ENCODE measurements at places on chromosomes 13 and 19.

GRCh38 chr13:108902405-108903155 lies 273.2 kb downstream of the MYO16 start:
- no peak for DNase-seq

GRCh38 chr13:114164681-114165429 lies 14.2 kb upstream of the CFAP97D2 start:
- no peak for DNase-seq

DNA sequence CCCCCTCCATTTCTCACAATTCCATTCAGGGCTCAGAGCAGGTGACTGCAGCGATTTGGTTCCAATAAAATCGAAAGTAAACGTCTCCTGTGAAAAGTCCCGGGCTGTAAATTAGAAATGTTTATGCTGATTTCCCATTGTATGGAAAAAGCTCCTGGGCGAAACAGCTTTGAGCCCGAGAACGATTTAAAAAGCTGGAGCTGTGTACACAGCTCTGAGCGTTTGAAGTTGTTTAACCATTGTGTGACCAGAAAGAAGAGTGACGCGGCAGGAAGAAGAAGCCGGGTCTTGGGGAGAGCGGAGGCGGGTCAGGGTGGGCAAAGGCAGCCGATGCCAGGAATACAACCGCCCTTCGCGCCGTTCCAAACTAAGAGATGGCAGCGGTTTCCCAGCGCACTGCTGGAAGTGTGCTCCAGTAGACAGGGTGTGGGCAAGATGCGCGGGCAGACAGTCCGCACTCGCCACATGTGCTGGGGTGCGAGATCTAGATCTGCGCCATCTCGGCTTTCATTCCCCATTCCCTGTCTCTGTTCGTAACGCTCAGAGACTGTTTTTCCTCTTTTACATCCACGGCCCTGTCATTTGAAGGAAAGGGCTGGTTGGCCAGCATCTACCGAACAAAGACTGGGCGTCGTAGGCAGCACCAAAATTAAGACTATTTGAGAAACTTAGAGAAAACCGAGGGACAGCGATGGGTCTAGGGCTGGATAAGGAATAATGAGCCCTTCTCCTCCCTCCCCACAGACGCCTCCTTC lies 960 bp upstream of the GSX1 start:
- no peak for DNase-seq

- DNase-seq, result no peak
Observed at GRCh38 chr13:26964278-26965250, 204.0 kb upstream of the GPR12 start.

DNA sequence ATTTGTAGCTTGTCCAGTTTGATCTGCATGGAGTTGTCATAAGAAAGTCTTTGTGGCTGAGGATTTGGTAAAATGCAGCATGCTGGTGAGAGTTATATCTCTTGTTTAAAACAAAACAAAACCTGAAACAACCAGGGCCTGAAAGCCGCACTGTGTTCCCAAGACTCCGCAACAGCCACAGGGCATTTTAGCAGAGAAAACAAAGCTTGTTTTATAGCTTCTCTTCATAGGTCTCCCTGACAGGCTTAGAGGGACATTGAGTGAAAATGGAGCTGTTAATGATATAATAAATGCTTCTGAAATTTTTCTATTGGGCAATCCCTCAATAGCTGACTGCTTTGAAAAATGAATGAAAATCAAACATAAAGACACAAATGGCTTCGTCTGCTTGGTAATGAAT lies 148.7 kb upstream of the RNF113B start:
- no peak for DNase-seq

DNA sequence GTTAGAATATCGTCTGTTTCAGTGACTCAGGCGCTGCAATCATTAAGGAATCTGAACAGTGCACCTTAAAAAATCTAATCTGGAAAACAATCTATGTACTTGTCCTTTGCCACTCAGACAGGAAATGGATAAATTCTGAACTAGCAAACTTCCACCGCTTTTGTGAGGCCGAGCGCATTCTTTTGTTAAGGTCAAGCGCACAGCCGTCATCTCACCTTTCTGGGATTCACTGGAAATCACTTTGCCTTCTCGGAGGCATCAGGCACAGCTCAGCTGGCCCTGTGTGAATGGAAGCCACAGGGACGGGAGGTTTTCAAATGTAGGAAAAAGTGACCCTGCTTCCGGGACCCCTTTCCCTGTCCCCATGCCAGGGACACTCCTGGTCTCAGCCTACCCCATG lies 28.2 kb upstream of the SPACA7 start:
- DNase-seq, result no peak

DNA sequence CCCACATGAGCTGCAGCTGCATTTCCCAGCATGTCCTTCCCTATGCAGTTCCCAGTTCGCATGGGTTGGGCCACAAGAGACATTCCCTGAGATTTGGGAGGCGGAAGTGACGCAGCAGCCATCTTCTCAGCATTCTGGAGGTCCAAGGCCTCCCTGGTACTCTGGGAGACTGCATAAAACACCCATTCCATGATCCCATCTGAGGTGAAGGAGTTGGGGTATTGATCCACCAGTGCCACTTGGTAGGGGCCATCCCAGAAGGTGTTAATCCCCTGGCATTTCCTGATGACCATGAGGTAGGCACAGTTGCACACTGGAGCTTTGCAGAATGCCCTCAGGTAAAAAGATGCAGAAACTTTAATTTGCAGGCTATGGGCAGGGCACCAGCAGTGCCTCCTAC lies 25.4 kb downstream of the POP4 start:
- DNase-seq, result no peak

- no peak for DNase-seq
Observed at GRCh38 chr13:60435762-60436374, 38.8 kb downstream of the TDRD3 start.

DNA sequence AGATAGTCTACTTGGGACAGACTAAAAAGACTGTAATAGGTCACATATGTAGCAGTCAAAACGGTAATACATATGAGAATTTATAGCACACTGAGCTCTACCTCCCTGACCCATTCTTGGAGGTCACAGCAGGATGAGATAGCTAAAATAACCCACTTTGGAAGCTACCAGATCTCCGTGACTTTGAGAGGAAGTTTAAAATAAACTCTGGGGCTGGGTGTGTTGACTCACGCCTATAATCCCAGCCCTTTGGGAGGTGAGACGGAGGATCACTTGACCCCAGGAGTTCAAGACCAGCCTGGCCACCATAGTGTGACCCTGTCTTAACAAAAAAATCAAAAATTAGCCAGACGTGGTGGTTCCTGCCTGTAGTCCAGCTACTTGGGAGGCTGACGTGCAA lies 45.3 kb downstream of the DHRS12 start:
- no peak for DNase-seq

DNA sequence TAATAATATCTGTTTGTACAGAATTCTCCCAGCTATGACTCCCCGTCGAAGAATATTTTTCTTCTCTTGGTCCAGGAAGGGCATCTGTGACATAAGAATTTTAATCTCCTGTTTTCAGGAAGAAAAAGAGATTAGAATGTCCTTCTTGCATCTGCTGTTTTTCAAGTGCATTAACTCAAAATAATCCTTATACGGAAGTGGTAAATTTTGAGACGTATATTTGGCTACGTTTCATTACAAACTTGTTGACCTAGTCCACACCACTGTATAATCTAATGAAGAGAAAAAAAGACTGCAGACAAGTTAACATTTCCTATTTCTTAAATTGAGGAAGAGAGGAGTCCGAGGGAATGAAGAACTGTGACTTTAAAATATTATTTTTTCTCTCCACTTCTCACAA lies 959.9 kb downstream of the DIAPH3 start:
- no peak for DNase-seq

DNA sequence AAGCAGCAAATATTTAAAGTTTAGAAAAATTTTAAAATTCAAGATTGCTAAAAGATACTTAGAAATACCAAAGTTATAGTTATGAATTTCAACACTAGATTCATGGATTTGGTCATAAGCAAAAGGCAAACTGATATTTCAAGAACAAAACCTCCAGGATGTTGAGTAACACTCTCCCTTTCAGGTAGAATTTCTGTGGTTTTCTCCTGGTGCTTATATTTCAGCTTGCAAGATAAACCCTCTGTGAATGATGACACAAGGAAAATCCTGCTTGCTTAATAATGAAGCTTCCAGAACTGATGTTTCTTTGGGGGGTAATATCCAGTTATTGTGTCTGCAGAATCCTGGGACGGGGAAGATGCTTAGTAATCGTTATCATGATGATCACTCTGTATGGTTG lies 320.3 kb upstream of the EDNRB start:
- DNase-seq, result no peak

DNA sequence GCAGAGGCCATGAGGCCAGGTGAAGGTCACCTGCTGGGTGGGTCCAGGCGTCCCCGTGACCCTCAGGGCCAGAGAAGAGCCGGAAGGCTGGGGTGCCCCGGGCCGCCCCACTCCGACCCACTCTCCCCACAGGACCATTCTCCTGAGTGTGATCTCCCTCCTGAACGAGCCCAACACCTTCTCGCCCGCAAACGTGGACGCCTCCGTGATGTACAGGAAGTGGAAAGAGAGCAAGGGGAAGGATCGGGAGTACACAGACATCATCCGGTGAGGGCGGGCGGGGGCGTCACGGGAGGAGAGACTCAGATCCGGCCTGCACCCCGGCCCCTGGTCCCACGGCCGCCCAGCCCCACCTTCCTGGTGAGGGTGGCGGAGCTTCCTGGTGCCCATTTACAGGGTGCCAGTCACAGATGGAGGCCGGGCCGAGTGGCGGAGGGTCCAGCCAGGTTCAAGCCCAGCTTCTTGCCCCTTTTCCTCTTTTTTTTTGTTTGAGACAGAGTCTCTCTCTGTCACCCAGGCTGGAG lies 5.4 kb downstream of the CDC34 start:
- DNase-seq, result no peak

GRCh38 chr19:3518659-3519058 lies 12.5 kb downstream of the FZR1 start:
- no peak for DNase-seq

- no peak for DNase-seq
Observed at GRCh38 chr13:94300401-94300800, 179.1 kb downstream of the DCT start.

DNA sequence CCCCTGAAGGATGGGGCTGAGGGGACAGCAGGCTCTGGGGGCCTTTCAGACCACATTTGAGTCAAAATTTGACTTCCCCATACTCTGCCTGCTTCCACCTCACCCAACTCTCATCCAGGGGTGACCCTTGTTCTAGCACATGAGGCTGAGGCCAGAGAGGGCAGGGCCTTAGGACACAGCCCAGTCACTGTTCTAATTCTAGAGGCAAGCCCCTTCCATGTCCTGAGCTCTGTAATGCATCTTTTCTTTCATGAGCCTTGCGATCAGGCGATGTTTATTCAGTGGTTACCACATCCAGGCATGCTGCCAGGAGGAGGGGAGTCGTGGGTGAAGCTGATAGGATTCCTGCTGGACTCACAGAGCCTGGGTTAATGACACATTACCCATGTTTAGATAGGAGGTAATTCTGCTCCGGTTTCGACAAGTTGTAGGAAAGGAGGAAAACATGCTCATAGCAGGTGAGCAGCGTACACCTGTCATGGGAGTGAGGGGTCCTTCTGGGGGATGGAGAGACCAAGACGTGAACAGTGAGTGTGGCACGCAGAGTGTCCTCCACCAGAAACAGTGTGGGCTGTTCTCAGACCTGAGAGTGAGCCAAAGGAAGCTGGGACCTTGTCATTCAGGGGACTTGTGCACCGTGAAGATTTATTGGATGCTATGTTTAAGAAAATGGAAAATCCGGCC lies 9.3 kb downstream of the RPS9 start:
- peak; percentile 89 for DNase-seq

DNA sequence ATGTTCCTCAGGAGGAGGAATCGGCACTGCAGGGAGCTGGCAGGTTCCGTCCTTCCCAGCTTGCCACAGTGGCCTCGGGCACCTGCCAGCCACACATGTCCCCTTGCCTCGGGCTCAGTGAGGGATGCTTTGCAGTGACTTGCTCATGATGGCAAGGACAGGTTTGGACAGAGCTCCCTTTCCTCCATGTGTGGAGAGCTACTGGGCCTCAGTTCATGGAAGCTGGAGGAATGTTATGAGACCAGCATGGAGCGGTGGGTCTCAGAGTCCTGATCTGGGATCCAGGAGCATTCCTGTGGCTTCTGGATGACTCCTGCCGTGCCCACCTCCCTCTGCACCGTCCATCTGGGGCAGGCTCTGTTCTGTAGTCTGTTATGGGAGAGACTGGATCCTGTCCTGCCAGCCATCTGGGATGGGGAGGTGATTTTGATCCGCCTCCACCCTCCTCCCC lies 59.2 kb downstream of the SIPA1L3 start:
- DNase-seq, result no peak

- DNase-seq, result no peak
Observed at GRCh38 chr13:36870050-36870692, 49.9 kb downstream of the SMAD9 start.

DNA sequence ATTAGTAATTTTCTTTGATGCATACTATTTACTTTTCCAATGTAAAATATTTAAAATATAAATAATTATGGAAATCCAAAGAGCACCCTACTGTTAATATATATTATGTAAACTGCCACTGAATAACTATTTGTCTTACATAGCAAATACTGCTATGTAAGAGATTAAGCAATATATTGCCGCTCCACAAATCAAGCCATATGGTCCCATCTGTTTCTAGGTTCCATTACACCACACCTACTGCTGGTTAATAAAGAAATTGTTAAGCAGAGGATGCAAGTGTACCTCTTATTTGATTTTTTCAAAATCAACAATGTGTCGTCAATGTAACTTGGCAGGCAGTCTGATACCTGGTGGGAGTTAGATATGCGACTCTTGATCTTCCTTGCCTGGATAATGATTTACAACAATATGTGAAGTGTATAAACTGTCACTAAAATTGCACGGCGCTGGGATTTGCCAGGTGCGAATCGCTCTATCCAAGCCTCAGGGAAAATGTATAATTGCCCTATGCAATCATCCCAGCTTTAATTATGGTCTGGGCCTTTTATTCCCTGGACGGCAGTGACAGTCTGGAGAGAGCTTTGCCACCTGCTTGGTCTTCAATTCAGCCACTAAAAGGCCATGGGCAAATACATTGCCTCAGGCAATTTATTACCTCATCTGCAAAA lies 16.0 kb downstream of the SMAD9 start:
- DNase-seq, result no peak

DNA sequence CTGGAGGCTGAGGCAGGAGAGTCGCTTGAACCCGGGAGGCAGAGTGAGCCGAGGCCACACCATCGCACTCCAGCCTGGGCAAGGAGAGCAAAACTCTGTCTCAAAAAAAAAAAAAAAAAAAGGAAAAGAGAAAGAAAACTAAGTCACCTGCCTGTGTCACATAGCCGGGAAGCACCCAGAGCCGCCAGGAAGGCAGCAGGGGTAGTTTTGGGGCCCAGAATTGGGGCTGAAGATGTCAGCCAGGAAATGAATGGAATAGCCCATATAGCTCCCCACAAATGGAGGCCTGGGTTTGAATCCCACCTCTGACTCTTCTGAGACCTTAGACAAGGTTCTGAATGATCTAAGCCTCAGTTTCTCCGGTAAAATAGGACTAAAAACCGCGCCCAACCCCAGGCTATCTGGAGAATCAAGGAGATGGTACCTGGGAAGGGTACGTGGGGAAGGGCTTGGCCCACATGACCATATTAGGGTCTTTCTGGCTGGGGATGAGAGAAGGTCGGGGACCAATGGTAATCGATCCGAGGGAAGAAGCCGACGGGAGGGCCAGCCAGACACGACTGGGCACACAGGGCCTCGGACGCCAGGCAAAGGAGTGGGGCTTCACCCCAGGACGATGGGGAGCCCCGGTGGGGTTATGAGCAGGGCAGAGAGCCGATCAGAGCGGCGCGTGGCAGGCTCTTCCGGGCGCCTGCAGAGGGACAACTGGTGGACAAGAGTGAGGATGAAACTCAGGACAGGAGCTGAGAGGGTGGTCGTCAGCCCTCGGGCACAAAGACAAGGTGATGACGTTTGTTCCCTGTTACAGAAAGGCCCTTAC lies 14.4 kb downstream of the CCDC124 start:
- DNase-seq, result peak; percentile 35

- DNase-seq, result no peak
Observed at GRCh38 chr13:94692030-94692429, 20.3 kb downstream of the SOX21 start.

All from CD14-positive monocyte (primary cell).